ENCODE measurements at places on chromosomes 1 and 21. TPM values are rescaled to one million over a fixed set of nuclear protein-coding genes. Genes with fewer than 3 reads are reported as not detected.

GRCh38 chr1:218828125-218828650 is 345.5 kb upstream of the LYPLAL1 start:
- H3K27ac ChIP-seq: no peak overlapping the region
- no peak overlapping the region for H3K4me3 ChIP-seq
- no peaks in the 10 kb centered on the region for H3K27me3 ChIP-seq
- no peak for DNase-seq
- no peaks in the 10 kb centered on the region for H3K4me1 ChIP-seq

DNA sequence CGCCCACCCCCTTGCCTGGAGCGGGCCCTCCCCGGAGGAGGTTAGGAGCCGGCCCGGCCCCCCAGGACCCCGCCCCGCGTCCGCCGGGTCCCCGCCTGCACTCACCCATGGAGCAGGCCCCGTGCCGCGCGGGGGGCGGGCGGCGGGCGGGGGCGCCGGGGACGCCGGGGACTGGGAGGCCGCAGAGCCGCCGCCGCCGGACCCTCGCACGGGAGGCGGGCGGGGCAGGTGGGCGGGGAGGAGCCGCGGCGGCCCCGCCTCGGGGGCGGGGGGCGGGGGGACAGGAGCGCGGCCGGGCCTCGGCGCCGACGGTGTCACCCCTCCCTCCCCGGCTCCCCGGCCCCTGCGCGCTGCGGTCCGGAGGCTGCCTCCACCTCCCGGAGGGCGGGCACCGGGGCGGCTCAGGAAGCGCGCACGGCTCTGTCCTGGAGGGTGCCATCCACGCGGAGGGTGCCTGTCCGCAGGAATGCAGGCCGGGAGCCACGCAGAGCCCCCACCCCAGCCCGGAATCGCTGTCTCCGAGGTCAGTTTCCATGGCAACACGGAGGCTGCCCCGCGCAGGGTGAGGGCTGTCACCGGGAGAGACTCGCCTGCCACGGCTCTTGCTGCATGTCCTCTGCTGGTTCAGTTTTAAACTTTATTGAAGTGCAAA is 5.9 kb upstream of the PLEKHG5 start:
- no peak overlapping the region for H3K27ac ChIP-seq
- no peaks in the 10 kb centered on the region for H3K27me3 ChIP-seq
- DNase-seq: no peak
- H3K4me3 ChIP-seq: no peak overlapping the region
- no peaks in the 10 kb centered on the region for H3K36me3 ChIP-seq

Gene ZBTB18
- total RNA-seq: 9.5 TPM

DNA sequence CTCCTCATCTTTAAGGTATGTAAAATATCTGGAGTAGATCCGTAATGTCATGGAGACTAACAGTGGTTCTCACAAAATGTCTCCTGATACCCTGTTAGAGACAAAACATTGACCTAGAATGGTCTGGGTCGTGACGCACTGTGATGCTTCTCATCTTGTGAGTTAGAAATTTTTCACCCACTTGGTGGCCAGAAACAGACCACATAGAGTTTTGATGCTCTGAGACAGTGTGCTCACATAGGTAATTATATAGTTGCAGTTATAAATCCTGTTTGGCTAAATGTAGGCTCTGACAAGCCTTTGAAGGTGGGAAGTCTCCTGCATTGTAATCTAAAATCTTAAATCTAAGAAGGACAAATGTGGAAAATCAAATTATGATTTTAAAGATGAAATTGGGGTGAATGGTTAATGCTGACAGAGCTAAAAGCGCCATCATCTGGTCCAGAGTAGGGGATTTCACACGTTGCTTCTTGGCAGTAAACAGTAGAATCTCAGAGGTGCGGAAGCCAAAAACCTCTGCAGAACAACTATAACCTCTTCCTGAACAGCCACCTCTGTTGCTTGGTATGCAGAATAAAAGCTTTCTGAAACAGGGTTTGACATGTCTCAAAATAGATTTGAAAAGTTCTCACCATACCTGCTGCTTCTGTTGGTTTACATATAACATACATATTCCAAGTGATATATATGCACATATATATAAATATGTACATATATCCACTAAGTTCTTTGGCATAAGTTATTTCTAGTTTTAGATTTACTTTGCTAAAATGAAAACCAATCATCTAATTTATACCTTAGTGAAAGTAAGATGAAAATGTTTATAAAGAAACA is 17.1 kb downstream of the RPAP2 start:
- H3K4me1 ChIP-seq: no peaks in the 10 kb centered on the region
- H3K27ac ChIP-seq: no peak overlapping the region
- no peak overlapping the region for H3K4me3 ChIP-seq
- H3K27me3 ChIP-seq: no peaks in the 10 kb centered on the region
- peaks cover 6% of the 10 kb centered on the region for H3K36me3 ChIP-seq

DNA sequence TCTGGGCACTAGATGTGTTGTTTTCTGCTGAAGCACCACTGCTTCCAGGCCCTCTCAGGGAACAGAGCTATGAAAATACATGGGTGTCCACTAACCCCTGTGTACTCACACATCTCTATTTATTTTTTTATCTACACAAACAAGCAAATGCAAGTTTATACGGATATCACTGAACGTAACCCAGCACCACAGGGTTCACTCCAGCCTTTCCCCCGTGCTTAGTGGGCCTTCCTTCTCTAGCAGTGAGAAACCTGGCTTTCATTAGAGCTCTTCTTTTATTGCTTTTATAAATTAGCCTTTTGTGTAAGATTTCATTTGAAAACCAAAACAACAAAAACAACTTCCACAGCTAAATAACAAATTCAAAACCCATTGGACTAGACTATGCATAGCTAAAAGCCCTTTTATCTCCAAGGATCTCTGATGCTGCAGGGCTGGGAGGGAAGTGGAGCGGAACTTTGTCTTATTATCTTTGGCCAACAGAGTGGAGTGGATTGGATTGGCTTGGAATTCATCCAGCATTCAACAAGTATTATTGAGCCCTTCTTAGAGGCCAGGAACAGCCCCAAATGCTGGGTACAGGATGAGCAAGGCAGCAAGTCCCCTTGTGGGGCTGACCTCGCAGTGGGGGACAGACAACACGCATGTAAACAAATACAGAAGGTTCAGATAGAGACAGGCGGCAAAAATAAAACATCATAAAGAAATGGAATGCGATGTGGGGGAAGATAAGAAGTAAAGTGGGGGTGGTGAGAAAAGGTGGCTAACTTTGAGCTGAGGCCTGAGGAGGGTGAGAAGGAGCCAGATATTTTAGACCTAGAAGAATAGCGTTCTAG is 371.8 kb upstream of the POU3F1 start:
- H3K36me3 ChIP-seq: no peaks in the 10 kb centered on the region
- H3K27me3 ChIP-seq: no peaks in the 10 kb centered on the region
- H3K27ac ChIP-seq: no peak overlapping the region
- DNase-seq: no peak
- no peak overlapping the region for H3K4me3 ChIP-seq

GRCh38 chr21:43903451-43904091 is 38.5 kb downstream of the AGPAT3 start:
- H3K4me3 ChIP-seq: no peak overlapping the region
- no peak overlapping the region for H3K27ac ChIP-seq
- H3K27me3 ChIP-seq: no peaks in the 10 kb centered on the region
- DNase-seq: no peak
- no peaks in the 10 kb centered on the region for H3K36me3 ChIP-seq

- H3K36me3 ChIP-seq: no peaks in the 10 kb centered on the region
- no peak for DNase-seq
- no peaks in the 10 kb centered on the region for H3K4me1 ChIP-seq
- H3K27ac ChIP-seq: no peak overlapping the region
- no peak overlapping the region for H3K4me3 ChIP-seq
- no peaks in the 10 kb centered on the region for H3K27me3 ChIP-seq
Observed at GRCh38 chr1:24491577-24492360, 10.9 kb upstream of the RCAN3 start.

Gene PDC
- total RNA-seq: not detected

Gene CLIC4
- 87.4 TPM for total RNA-seq

GRCh38 chr1:193525917-193526710 is 339.7 kb upstream of the B3GALT2 start:
- no peak overlapping the region for H3K4me3 ChIP-seq
- H3K27me3 ChIP-seq: no peaks in the 10 kb centered on the region
- no peaks in the 10 kb centered on the region for H3K4me1 ChIP-seq
- no peak for DNase-seq

- no peak overlapping the region for H3K27ac ChIP-seq
- H3K27me3 ChIP-seq: no peaks in the 10 kb centered on the region
- no peaks in the 10 kb centered on the region for H3K36me3 ChIP-seq
- H3K4me3 ChIP-seq: no peak overlapping the region
- DNase-seq: no peak
Observed at GRCh38 chr21:16742741-16743140, 770.1 kb upstream of the CXADR start.

GRCh38 chr1:6062670-6063069 is 17.0 kb downstream of the KCNAB2 start:
- H3K27me3 ChIP-seq: no peaks in the 10 kb centered on the region
- no peak overlapping the region for H3K4me3 ChIP-seq
- no peaks in the 10 kb centered on the region for H3K36me3 ChIP-seq

Gene PCP4L1
- total RNA-seq: not detected

Gene LCE3D
- total RNA-seq: not detected

GRCh38 chr1:207983044-207983635 is 72.2 kb upstream of the CD34 start:
- H3K4me3 ChIP-seq: no peak overlapping the region
- no peaks in the 10 kb centered on the region for H3K36me3 ChIP-seq
- no peak overlapping the region for H3K27ac ChIP-seq
- no peaks in the 10 kb centered on the region for H3K4me1 ChIP-seq

Gene SMYD2
- total RNA-seq: 33.1 TPM

DNA sequence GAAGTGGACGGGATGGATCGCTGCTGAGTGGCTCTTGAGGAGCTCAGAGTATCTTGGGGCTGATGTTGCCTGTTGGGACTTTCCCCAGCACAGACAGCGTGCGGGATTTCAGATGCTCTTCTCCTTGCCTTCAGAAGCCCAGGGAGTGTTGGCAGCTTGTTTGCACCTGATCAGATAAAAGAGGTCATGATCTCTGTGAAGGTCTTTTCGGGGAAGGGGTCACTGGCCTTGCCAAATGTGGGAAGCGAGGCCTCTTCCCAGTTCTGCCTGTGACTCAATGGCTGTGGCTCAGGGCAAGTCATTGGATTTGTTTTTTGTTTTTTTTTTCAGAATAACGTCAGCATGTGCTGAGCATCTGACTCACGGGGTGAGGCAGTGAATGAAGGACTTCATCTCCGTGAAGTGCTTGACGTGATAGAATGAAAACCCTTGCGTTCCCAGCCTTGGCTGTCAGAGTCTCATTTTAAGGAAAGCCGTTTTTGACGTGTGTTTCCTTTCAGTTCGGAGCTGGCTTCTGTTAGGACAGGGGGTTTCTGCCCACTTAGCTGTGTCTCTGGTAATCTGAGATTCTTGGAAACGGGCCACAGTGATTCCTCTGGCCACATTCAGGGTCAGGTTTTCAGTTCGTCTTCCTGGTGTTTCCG is 46.7 kb downstream of the GALNT2 start:
- H3K4me3 ChIP-seq: no peak overlapping the region
- no peak for DNase-seq
- H3K27me3 ChIP-seq: no peaks in the 10 kb centered on the region
- H3K27ac ChIP-seq: no peak overlapping the region

DNA sequence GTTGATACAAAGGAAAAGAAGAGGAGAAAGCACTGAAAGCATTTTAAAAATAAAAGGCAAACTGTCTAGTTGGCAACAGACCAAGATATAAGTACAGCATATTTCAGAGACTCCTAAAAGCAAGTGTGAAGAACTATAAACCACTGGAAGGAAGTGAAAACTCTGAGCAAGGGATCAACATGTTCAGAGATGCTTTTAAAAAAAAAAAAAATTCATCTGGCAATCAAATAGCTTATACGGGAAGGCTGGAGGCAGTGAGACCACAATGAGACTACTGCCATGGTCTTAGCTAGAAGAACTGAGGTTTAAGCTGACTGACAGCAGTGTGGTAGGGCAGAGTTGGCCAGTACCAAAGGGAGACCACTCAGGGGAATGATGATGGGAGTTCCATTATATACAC is 124.3 kb downstream of the VAV3 start:
- no peak for DNase-seq
- H3K27ac ChIP-seq: no peak overlapping the region
- H3K27me3 ChIP-seq: no peaks in the 10 kb centered on the region
- H3K4me3 ChIP-seq: no peak overlapping the region

Gene CNTN2
- not detected for total RNA-seq

DNA sequence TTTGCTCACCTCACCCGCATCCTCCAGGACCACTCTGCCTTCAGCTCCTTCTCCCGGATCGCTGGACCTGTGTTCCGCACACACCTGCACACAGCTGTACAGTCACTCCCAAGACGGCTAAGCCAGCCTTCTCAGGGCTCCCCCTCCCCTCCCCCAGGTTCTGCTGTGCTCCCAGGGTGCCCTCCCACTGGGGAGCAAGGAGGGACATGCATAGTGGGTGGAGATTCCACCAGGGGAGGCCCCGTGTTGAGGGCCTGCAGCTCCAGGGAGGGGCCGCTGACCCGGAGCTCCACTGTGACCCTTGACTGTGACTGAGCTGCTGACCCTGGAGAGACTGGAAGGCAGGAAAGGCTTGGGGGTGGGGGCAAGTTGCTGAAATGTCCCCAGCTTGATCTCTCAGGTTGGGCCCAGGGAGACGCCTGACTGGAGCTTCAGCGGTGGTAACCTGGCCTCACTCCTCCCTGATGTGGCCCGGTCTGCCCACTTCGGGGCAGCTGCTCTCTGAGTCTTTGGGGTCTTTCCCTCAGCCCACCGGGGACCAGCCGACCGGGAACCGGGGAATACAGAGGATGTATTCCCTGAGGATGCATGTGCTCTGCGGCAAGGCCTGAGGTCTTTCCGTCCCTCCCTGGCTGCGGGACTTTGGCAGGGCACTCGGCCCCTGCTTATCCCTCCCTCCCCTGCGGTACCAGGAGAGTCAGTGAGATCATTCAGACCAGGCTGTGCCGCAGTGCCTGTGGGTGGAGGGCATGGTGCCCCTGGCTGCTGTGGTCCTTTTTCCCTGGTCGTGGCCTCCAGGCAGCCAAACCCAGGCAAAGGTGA is 28.6 kb upstream of the PLCH2 start:
- no peak overlapping the region for H3K27ac ChIP-seq
- no peaks in the 10 kb centered on the region for H3K27me3 ChIP-seq
- H3K4me1 ChIP-seq: peaks cover 20% of the 10 kb centered on the region
- DNase-seq: no peak
- no peaks in the 10 kb centered on the region for H3K36me3 ChIP-seq

GRCh38 chr1:23889074-23889473 is 21.0 kb upstream of the FUCA1 start:
- no peaks in the 10 kb centered on the region for H3K27me3 ChIP-seq
- H3K27ac ChIP-seq: peak overlapping the region; percentile 90
- H3K4me3 ChIP-seq: peak overlapping the region; percentile 49
- DNase-seq: no peak
- H3K36me3 ChIP-seq: no peaks in the 10 kb centered on the region

- no peaks in the 10 kb centered on the region for H3K36me3 ChIP-seq
- H3K4me1 ChIP-seq: no peaks in the 10 kb centered on the region
- H3K27ac ChIP-seq: no peak overlapping the region
- no peaks in the 10 kb centered on the region for H3K27me3 ChIP-seq
- no peak for DNase-seq
Observed at GRCh38 chr21:45562402-45562801, 20.2 kb upstream of the SLC19A1 start.
